ENCODE measurements at places on chromosomes 2 and 18.

GRCh38 chr2:209771474-209772289, at the start of gene UNC80:
Gene UNC80 (plus strand): TSS chr2:209771832. CDS start chr2:209772073, 241 bp downstream.
- DNase-seq, result peak; percentile 15

GRCh38 chr18:46497129-46497528, 159.9 kb downstream of the LOXHD1 start:
- DNase-seq, result no peak

DNA sequence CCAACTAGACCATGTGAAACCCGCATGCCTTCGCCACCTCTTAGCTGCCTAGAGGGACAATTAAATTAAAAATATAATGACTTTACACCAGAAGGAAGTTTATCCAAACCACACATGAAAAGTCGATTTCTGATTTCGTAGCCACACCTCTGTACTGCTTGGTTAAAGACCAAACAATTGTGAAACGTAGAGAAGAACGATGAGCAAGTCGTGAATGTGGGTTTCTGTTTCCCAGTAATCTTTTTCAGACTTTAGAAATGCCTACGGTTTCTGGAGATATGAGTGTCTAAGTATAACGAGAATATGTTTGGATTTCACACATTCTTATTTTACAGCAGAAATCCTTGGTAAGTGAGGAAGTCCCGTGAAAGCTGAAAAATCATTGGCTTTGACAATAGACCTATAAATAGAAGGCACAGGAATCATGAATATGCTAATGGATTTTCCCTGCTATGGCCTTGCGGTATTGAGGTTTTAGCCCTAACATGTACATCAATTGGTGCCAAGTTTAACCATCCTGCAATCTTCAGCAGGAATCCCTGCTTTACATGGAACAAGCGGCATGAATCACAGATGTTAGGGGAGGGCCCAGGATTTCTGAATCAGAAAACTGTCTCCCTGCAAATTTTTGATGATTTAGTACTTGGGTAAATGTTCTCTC, 105.6 kb downstream of the TTC32 start:
- no peak for DNase-seq

DNA sequence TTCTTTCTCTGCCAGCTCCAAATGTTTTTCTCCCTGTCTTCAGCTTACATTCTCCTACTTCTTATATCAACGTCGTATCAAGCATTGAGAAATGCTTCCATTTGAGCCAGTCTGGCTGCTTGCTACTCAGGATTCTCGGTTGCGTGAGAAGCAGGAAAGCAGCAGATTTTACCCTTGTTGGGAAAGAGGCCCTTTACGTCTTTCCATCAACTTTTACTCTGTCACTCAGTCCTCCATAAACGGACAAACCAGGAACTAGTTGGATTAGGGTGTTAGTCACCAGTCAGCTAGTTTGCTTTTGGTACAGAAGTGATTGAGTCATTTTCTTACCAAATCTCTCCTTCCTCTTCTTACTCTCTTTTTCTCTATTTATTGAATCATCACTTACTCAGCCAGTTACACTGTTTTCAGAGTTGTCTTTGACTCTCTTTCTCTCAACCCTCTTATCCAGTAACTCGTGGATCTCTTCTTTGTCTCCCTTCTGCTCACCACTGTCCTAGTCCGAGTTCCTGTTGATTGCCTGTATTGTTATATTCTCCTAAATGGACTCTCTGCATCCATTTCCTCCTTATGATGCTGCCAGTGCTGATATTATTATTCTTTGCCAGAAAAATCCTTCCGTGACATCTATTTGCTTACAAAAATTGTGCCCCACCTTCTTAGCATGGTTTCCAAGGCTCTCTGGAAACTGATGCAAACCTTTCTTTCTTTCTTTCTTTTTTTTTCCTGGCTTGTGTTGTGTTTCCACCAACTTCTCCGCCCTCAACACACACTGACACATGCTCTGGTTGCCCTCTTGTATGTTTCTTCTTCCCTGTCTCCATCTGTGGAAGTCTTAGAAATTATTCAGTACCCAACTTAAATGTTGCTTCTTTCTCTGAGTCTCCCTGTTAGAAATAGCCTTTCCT, 61.5 kb downstream of the VRK2 start:
- no peak for DNase-seq

GRCh38 chr2:134433469-134433868, 179.6 kb downstream of the MGAT5 start:
- no peak for DNase-seq

GRCh38 chr18:52570975-52571374, 231.0 kb downstream of the DCC start:
- DNase-seq, result no peak

GRCh38 chr2:118246726-118247125, 158.5 kb downstream of the INSIG2 start:
- DNase-seq, result no peak

DNA sequence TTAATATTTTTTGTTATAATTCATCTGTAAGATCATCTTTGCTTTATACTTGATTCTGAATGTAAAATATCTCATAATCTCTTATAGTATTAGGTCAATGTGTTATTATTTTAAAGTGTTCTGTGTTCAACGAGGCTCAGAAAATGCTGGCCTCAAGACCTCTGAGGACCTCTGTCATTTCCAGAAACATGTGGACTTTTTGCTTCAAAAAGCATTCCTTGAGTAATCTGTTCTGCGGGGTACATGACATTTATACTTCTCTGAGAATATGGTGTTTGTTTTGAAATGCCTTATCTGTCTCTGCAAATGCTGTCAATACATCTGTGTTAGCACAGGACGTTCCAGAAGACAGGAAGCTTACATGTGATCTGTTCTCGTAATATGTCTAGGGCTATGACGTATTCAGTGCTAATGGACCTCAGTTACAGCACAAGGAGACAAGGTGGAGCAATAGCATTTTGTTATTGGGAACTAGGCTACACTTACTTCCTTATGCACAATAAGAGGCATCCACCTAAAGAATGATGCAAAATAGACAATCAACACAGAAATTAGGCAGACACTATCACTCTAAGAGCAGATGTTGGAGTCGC, 37.6 kb upstream of the IL1RL1 start:
- DNase-seq, result no peak

DNA sequence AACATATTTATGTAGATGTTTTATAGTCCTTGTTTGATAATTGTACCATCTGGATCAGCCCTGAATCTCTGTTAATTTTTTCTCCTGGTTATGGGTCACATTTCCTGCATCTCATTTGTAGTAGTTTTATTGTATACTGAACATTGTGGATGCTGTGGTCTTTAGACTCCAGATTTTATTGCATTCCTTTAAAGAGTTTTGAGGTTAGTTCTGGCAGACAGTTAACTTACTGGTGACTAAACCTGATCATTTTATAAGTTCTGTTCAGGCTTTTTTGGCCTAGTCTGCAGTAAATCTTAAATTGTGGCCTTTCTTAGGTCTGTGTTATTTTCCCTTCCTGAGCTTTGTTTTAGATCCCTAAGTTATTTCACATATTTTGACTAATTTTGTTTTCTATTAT, 84.3 kb downstream of the FANCL start:
- DNase-seq, result no peak

GRCh38 chr18:57856128-57856527, 53.0 kb upstream of the ATP8B1 start:
- no peak for DNase-seq

GRCh38 chr2:200235533-200235932, 71.0 kb upstream of the SPATS2L start:
- no peak for DNase-seq

- no peak for DNase-seq
Observed at GRCh38 chr2:160408173-160408958, 85.2 kb downstream of the RBMS1 start.

GRCh38 chr2:215705771-215706361, 270.0 kb upstream of the FN1 start:
- DNase-seq, result no peak

DNA sequence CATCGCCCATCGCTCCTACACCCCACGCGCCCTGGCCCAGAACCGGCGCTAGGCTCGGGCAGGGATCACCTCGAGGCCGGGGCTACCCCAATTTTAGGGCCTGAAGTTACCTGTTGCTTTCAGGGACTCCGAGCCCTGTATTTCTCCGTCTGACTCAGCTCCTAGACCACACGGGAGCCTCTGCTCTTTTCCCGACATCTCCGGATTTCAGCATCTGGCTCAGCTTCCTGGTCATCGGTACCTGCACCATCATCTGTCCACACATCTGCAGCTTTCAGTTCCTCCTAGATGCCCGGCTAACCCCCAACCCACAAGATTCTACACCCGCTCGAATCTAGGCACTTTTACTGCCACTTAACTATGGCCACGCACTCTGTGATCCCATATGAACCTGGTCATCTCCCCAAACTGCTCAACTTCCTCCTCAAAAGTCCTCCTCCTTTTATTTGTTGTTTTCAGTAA, 12.1 kb upstream of the HMSD start:
- no peak for DNase-seq

DNA sequence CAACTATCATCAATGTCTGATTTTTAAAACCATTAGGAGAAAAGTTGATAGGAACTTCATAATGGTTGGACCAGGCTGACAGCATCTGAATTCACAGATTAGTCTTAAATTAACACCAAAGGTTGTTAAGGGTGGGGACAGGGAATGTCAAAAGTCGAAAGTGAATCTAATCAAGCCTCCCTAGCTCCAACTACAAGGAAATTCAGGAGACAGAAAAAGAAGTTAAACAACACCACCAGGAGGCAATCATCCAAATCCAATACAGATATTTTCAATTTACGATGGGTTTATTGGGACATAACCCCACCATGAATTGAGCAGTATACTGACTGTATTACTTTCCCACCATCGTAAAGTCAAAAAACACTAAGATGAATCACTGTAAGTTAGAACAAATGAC, 32.8 kb downstream of the ATF2 start:
- DNase-seq, result no peak

- no peak for DNase-seq
Observed at GRCh38 chr2:105934467-105934866, 189.8 kb downstream of the NCK2 start.

GRCh38 chr2:120793682-120794403, 58.2 kb downstream of the GLI2 start:
- no peak for DNase-seq

- no peak for DNase-seq
Observed at GRCh38 chr18:35116784-35117318, 75.6 kb downstream of the MAPRE2 start.

DNA sequence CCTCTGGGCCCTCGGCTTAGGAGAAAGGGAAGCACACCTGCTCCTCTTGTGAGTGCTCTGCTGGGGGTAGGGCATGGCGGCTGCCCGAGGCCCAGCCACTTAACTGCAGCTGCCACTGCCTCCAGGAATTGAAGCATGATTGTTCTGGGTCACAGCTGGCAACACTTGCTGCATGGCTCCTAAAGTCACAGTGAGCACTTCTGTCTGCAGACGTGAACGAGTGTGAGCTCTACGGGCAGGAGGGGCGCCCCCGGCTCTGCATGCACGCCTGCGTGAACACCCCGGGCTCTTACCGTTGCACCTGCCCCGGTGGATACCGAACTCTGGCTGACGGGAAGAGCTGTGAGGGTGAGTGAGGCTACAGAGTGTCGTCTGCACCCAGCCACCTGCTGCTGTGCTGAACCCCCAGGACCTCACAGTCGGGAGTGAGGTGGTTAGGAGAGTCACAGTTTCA, 44.4 kb downstream of the FBLN7 start:
- DNase-seq, result peak; percentile 61

Measured in NCI-H1417 treated with DMSO at 0.1 percent for 48 hours (cell line).